NCI-H1694 treated with DMSO at 0.1 percent for 48 hours (cell line): ENCODE measurements at places on chromosomes 11 and 22.

GRCh38 chr22:47446821-47447810 lies 684.7 kb downstream of the TBC1D22A start:
- no peak for DNase-seq

GRCh38 chr11:30586251-30587144 lies at the start of gene MPPED2:
Gene MPPED2 (minus strand): TSS chr11:30586353. CDS start chr11:30580373, 5,980 bp downstream.
- peak; percentile 2 for DNase-seq

DNA sequence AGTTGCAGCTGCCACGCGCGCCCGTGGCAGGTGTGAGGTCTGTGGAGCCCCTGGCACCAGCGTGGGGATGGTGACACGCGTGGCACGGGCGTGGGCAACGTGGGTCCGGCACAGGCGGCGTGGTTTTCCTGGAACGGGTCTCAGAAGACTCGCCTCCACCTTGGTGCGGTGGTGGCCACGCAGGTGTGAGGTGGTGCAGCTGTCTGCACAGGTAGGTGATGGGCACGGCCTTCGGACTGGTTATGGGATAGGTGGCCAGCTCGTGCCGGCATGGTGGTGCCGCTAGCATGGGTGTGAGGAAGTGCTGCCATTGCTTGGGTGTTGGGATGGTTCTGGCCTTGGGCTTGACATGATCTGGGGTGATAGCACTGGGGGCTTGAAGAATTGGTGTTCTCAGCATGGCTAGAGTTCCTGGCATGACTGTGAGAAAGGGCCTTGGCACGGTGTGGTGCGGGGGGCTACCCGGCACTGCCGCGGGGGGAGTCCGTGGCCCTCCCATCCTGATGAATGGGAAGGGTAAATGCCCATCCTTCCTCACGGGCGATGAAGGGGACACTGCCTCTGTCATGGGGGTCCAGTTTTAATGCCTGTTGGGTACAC lies 531 bp downstream of the DAGLA start:
- DNase-seq = no peak

DNA sequence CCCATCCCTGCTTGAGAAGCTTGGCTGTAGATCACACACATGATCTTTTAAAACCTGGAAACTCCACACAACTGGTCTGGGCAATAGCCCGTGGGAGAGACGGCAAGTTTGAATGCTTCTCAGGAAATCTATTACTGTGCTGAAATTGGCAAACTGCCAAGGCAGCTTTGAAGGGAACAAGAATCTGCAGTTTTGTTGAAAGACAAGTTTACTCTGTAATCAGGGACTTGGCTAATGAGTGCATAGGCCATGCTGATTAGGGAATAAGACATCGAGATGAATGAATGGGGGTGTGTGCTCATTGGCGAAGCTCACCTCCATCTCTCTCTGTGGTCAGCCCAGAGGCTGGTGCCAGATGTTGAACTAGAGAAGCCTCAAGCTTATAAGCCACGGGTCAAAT lies 218.8 kb downstream of the HIPK3 start:
- DNase-seq = peak; percentile 12

GRCh38 chr22:31313366-31314147 lies 21.3 kb upstream of the PIK3IP1 start:
- peak; percentile 3 for DNase-seq

DNA sequence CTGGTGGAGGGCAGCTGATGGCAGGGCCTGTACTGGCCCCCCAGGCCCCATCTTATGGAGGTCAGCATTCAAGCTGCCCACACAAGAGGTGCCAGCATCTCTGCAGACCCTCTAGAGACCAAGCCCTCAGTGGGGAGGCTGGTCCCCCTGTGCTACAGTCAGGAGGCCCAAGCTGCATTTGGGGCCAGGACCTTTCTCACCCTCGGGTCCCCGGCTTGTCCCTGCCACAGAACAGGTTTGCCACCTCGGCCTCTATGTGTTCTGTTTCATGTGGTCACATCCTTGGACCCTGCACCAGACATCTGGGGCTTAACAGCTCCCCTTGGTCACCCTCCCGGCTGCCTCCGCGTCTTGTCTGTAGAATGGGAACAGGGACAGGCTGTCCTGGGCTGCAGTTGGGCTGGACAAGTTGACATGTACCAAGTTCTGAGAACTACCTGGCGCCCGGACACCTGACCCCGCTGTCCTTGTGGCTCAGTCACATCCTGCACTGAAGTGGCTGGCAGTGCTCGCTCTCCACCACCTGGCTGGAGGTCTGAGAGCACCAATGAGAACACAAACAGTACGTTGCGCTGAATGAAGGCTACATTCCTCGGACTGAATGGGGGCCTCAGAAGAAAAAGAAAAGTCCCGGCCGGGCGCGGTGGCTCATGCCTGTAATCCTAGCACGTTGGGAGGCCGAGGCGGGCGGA lies 2.7 kb upstream of the PLXNB2 start:
- no peak for DNase-seq

DNA sequence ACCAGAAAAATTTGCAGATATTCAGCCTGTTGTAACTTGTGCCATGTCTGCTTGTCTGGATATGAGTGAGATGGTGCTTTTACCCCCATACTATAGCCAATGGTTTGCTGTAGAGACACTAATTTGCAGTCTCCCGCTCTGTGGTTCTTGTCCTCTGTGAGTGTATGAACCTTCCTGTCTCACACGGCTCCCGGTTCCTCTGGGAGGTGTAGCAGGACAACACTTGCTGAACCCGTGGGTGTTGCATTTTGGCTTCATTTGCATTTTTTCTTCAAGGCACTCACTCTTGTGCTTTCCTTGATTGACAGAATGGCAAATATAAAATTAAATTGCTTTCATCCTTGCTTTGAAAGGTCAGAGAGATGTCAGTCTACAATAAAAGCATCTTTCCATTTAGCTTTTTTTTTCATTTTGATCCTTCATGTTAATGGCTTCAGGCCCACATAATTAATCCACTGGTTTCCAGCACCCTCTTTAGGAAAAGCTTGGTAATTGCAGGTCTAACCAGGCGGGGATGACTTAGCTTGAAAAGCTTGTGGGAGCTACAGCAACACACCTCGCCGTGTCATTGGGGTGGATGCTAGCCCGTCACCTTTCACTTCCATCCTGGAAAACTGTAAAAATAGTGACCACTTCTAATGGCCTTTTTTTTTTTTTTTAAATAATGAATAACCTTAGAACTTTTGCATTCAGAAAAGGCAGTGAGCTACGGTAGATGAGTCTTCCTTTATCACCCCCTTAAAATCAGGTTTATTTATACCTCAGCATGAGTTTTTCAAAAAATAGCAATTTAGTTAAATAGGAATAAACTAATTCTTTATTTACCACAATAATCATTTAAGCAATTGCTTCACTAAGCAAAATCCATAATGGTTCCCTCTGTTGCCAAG lies 27.4 kb upstream of the ST14 start:
- DNase-seq = peak; percentile 22

DNA sequence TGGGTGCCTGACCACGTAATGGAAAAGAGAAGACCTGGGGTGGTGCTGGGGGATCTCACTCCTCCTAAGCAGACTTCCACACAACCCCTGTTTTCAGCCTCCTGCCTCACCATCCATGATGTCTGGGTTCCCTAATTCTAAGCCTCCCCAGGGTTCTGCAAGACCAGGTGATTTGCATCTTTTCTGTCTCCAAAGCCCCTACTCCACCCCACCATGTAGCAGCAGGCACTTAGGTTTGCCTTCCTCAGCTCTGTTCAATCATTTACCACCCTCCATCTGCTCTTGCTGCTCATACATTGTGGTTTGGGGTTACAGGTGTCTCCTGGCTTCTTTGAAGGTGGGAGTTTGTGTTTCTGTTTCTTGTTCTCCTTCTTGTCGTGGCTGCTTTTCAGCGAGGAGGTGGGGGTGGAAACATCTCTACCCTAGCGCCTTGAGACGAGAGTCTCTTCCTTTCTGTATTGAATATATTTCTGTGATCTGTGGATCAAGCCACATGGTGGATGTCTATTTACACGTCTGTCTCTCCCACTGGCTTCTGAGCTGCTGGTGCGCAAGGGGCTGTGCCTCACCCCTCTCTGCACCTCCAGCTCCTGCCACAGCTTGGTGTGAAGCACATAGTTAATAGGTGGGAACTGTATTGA lies 6.6 kb upstream of the SSTR3 start:
- DNase-seq = no peak

DNA sequence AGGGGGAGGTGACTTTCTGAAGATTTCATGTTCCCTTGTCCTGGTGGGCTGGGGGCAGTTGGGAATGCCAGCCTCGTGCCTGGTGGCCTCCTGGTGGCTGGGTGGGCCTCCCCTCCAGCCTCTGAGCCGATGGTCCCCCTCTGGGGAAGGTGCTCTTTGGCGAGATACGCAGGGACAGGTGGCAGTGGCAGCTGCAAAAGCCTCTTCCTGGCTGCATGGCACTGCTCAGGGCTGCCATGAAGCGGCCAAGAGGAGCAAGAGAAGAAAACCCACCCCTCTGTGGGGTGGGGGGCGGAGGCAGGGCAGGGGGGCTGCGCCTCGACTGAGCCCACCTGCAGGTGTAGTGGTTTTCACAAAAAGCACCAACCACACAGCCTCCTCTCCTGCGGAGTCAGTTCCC lies 61.8 kb upstream of the PHF21B start:
- DNase-seq = no peak

DNA sequence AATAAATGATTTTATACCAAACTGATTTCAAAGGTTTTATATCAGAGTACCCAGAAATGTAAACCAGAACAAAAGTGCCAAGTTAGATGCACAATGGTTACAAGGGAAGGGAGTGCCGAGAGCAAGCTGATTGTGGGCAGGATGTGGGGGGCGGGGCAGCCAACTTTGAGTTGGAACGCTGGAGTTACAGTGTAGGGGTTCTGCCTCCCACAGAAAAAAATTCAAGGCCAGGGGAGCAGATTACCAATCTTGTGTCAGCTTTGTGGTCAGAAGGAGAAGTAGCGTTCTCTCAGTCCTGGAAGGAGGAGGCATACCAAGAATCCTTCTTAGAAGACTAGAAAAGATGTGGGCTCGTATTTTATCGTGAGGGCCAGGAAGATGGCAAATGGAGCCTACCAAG lies 15.9 kb upstream of the POU2AF2 start:
- no peak for DNase-seq

DNA sequence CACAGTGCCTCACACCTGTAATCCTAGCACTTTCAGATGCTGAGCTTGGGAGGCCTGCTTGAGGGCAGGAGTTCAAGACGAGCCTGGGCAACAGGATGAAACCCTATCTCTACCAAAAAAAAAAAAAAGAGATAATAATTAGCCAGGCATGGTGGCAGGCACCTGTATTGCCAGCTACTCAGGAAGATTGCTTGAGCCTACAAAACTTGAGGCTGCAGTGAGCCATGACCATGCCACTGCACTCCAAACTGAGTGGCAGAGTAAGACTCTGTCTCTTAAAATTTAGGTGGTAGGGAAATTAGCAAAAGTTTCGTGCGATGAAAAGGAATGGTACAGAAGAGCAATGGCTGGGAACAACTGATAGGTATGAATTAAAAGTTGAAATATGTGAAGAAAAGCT lies 18.0 kb downstream of the ST13 start:
- DNase-seq = no peak

GRCh38 chr11:61477727-61478148 lies 30.8 kb upstream of the LRRC10B start:
- DNase-seq = no peak

DNA sequence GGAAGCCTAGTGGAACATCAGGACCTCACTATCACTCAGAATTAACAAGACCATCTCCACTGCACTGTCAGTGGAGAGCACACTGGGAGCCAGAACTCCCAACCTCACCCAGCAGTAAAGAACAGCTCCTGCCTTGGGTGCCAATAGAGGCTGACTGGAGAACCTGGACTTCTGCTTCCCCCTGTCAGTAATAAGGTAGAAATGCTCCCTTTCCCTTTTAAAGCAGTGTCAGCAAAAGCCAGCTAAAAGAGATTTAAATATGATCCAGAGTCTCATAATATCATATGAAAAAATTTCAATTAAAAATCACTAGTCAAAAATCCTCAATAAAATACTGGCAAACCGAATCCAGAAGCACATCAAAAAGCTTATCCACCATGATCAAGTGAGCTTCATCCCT lies 82.8 kb downstream of the SPATA19 start:
- no peak for DNase-seq

DNA sequence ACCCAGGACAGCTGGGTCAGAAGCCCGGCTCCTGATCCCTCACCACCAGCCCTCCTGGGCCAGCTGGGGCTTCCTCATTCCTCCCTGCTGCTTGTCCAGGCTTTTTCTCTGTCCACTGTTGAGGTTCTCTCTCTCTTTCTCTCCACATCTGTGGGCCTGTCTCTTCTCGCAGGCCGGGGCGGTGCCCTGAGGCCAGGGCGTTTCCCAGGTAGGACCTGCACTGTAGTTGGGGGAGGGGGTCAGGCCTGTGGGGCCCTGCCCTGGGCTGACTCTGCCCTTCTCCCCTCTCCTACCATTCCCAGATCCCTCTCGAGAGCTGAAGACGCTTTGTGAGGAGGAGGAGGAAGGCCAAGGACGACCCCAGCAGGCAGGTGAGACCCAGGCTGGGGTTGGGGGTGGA lies 4.9 kb downstream of the EHBP1L1 start:
- DNase-seq = no peak

DNA sequence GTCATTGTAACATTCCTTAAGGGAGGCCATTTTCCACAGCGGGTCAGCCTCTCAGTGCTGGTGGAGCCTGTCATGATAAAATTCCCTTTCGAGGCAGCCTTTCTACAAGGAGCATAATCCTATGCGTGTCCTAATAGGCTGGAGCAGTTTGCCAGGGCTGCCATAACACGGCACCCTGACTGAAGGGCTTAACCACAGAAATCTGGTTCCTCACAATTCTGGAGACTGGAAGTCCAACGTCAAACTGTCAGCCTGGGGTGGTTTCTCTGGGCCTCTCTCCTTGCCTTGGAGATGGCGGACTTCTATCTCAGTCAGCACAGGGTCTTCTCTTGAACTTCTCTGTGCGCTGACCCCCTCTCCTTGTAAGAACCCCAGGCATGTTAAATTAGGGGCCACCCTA lies 1.4 kb upstream of the RGL4 start:
- no peak for DNase-seq

DNA sequence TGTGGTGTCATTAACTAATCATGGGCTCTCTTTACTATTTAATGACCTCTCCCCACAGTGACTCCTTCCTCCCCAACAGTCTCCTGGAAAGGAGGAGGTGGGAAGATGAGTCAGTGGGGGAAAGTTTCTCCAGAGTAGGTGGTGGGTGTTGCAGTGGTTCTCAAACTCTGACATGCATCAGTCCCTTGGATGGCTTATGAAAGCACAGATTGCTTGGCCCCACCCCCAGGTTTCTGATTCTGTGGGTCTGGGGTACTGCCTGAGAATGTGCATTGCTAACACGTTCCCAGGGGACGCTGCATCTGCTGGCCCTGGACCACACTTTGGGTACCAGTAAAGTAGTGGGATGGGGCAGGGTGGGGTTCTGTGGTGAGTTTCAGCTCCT lies 9.8 kb downstream of the CD82 start:
- no peak for DNase-seq
